ENCODE measurements at places on chromosomes 1 and 21.

DNA sequence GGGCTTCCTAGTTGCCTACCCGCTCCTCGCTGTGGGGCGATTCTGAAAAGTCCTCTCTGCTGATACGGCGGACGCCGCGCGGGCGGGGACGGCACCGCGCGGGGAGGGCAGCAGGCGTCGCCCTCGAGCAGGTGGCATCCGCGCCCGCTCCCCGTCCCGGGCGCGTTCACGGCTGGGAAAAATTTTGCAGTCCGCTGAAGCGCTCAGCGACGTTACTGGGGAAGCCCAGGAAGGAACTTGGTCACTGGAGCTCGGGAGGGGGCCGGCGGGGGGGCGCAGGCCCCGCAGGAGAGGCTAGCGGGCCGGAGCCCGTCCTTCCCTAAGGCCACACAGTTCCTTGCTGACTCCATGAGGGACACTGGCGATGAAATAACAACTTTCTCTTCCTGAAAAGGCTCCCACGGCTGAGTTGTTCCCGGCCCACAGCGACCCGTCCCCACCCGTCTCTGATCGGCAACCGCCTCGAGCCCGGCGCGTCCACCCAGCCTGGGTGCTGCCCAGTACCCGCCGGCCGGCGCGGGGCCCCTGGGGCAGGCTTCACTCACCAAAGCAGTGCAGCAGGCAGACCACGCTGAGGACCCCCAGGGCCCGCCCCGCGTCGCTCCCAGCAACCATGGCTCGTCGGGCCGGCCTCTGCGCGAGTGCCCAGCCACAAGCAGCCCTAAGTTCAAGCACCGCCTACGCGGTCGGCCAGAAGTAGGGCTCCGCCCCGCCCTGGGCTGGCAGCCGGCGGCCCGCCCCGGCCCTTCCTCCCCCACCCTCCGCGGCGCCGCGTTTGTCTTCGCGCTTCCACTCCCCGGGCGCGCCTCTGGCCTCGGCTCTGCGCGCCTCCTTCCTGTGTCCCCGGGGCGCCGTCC is at the start of gene CD58:
TSS of gene CD58 (minus strand) at position 669 of the 857 bp plus-strand sequence. CDS start at position 615, 54 bp downstream.
- no peaks in the 10 kb centered on the region for H3K36me3 ChIP-seq
- no peaks in the 10 kb centered on the region for H3K27me3 ChIP-seq
- peak within 1 kb of the TSS; percentile 84 for H3K4me3 ChIP-seq
- H3K27ac ChIP-seq: peak within 1 kb of the TSS; percentile 98
- peaks cover 3% of the 10 kb centered on the region for H3K4me1 ChIP-seq

- DNase-seq: no peak
- H3K27ac ChIP-seq: no peak overlapping the region
- H3K36me3 ChIP-seq: no peaks in the 10 kb centered on the region
- no peaks in the 10 kb centered on the region for H3K27me3 ChIP-seq
- no peak overlapping the region for H3K4me3 ChIP-seq
Observed at GRCh38 chr1:166789286-166789685, 50.0 kb upstream of the POGK start.

- H3K4me1 ChIP-seq: no peaks in the 10 kb centered on the region
- no peaks in the 10 kb centered on the region for H3K36me3 ChIP-seq
- H3K27me3 ChIP-seq: no peaks in the 10 kb centered on the region
- no peak overlapping the region for H3K4me3 ChIP-seq
- no peak for DNase-seq
- no peak overlapping the region for H3K27ac ChIP-seq
Observed at GRCh38 chr1:229874136-229874535, 192.9 kb upstream of the GALNT2 start.

DNA sequence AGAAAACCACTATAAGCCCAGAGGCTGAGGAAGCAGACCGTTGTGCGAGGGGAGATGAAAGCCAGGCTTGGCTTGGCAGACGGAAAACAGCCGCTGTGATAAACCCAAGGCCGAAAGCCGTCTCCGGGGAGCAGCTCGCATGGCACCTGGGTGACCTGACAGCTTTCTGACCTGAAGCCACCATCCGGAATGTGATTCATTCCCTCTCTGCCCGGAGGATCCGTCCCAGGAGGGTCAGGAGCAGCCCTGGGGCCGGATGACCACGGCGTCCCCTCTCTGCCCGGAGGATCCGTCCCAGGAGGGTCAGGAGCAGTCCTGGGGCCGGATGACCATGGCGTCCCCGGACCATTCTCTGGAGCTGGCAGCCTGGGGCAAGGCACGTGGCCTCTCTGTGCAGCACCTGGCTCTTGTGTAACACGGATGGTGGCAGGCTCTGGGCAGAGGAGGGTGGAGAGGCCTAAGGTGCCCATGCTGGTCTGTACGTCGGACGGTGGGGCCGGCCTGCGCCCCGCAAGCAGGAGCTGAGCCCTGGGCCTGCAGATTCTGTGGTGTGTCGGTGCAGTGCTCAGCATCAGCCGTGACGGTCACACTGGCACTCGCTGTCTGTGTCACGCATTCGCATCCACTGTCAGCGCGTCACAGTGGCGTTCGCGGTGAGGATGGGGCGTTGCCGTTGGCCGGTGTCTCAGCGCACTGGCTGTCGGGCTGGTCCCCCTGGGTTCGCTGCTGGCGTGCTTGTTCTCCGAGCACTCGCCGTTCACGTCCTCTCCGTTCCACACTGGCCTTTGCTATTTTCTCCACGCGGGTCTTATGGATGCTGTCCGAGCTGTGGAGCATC is 50.3 kb downstream of the SLX9 start:
- no peak overlapping the region for H3K4me3 ChIP-seq
- no peaks in the 10 kb centered on the region for H3K36me3 ChIP-seq
- H3K27ac ChIP-seq: no peak overlapping the region
- no peaks in the 10 kb centered on the region for H3K4me1 ChIP-seq

DNA sequence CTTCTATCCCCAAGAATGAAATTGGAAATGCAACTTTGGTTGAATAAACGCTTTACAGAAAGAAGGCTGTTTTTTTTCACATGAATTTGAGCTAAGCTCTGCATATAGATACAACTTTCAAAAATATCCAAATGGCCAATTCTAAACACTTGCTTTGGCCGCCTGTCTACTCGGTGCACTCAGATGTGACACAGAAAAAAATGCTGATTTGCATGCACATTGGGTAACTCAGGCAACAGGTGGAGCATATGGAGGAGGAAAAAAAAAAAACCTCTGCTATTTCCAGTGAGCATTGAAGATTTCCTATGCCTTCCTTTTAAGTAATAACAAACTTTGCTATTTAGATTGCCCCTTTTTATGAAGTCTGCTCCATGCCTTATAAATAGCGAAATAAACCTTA is 262.5 kb downstream of the GRIK1 start:
- no peaks in the 10 kb centered on the region for H3K27me3 ChIP-seq
- no peak overlapping the region for H3K27ac ChIP-seq
- H3K4me1 ChIP-seq: no peaks in the 10 kb centered on the region
- no peak for DNase-seq
- H3K4me3 ChIP-seq: no peak overlapping the region

DNA sequence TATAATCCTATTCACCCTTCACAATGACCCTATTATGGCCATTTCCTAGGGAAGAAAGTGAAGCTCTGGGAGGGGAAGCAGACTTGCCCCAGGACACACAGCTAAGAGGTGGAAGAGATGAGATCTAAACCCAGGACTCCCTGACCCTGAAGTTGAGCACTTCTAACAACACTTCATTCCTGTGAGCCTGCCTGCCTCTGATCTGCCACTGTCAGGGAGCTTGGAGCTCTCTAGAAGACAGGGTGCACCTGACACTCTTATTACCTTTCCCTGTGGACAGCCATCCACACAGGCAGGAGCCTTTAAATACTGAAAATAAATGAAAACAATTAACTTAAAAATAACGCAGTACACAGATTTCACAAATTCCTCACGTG is 599 bp downstream of the MKNK1 start:
- no peaks in the 10 kb centered on the region for H3K27me3 ChIP-seq
- H3K4me1 ChIP-seq: peaks cover 2% of the 10 kb centered on the region
- peak overlapping the region; percentile 86 for H3K4me3 ChIP-seq
- H3K27ac ChIP-seq: peak overlapping the region; percentile 68
- H3K36me3 ChIP-seq: peaks cover 17% of the 10 kb centered on the region

All from small intestine (tissue), 16 donors.